Stimulated activated CD4-positive, alpha-beta T cell treated with anti-CD3 and anti-CD28 coated beads, Interleukin-15, amount 100 ng/mL, for 1 hour (primary cell): ENCODE measurements at places on chromosomes 6 and 20.

DNA sequence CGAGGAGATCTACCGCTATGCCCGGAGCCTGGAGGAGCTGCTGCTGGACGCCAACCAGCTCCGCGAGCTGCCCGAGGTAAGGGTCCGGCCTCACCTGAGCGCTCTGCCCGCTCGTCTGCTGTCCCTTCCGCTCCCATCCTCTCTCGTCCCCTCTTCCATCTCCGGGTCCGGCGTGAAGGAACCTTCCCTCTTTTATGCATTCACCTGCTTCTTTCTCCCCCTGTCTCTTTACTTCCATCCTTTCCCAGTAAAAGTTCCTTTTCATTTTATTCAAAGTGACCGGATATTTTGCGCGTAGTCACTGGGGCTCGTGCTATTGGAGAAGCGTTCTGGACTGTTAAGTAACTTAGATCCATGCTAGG, 516 bp downstream of the LRRC1 start:
- no peak for DNase-seq

GRCh38 chr6:37993596-37993995, 174.1 kb downstream of the ZFAND3 start:
- DNase-seq: no peak

- peak; percentile 30 for DNase-seq
Observed at GRCh38 chr6:36755435-36756348, 58.1 kb downstream of the RAB44 start.

- no peak for DNase-seq
Observed at GRCh38 chr6:111642463-111643158, 36.9 kb upstream of the TRAF3IP2 start.

GRCh38 chr6:112321941-112322424, 25.1 kb upstream of the RFPL4B start:
- DNase-seq: no peak

GRCh38 chr20:24828992-24829648, 119.9 kb upstream of the CST7 start:
- DNase-seq: no peak

DNA sequence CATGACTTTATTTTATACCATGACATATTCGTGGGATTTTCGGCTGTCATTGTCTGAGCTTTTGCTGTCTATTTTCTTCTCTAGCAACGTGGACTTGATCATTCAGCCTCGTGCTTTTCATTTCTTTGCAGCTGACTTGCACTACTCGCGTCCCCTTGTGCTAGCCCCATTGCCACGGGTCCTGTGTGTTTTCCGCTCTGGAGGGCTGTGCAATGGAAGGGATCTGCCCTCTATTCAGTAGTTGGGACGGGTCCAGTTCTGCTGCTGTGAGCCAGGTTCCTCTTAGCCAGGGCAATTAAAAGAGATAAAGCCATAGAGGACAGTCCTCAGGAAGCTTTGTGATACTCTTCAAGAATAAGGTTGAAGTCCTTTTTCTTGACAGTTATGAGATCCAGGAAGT, 17.6 kb downstream of the NEDD9 start:
- no peak for DNase-seq

DNA sequence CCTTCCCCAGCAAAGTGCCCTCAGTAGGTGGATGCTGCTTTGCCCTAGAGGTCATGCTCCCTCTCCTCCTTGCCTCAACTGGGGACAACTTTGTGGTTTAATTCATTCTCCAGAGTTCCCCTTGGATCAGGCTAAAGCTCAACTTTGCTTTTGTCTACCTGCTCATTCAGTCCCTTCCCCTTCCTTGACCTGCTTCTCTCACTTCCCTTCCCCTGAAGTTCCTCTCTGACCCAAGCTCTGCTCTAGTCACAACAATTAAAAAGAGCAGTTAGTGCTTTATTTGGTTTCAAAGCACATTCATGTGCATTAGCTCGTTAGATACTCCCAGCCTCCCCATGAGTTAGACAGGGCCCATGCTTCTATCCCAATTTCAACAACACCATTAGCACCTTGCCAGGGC, 71.3 kb downstream of the DZANK1 start:
- no peak for DNase-seq

- DNase-seq: no peak
Observed at GRCh38 chr6:118939683-118940082, 4.7 kb upstream of the MCM9 start.

DNA sequence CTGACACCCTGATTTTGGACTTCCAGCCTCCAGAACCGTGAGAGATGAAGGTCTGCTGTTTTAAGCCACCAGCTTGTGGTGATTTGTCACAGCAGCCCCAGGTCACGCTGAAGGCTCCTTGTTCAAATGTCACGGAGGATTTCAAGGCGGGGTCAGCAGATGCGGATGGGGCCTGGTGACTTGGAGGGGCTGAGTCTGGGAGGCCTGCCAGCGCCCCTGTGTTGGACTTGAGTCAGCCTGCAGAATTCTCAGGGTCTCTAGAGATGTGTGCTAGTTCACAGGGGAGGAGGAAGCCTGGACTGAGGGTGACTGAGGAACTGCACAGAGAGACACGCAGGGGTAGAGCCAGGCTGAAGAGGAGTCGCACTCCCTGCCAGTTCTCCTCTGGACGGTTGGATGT, 19.5 kb upstream of the TAF4 start:
- no peak for DNase-seq

GRCh38 chr20:49179368-49180277, 8.5 kb downstream of the STAU1 start:
- DNase-seq: no peak

DNA sequence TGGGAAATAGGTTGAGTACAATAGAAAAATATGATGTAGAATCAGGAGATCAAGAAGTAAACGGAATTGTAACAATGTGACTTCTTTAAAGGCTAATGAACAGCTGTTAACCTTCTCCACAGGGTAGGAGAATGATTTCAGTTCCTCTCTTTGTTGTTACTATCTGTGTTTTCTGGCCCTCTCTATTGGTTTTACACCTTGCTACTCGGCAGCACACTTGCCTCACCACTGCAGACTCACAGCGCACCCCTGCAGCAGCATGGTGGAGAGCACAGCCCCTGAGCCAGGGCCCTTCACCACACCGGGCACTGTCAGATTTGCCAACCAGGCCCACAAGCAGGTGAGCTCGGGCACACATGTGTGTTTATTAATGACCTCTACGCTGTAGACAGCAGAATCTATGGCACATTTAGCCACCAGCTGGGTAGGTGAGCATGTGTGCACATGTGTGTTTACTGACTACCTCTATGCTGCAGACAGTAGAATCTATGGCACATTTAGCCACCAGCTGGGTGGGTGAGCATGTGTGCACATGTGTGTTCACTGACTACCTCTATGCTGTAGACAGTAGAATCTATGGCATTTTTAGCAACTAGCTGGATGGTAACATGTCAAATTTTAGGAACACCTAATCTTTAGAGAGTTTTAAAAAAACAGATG, 16.8 kb downstream of the SFT2D1 start:
- no peak for DNase-seq

GRCh38 chr6:119052987-119053386, 25.5 kb downstream of the FAM184A start:
- no peak for DNase-seq

- DNase-seq: no peak
Observed at GRCh38 chr6:35973670-35974222, 50.7 kb downstream of the SLC26A8 start.

DNA sequence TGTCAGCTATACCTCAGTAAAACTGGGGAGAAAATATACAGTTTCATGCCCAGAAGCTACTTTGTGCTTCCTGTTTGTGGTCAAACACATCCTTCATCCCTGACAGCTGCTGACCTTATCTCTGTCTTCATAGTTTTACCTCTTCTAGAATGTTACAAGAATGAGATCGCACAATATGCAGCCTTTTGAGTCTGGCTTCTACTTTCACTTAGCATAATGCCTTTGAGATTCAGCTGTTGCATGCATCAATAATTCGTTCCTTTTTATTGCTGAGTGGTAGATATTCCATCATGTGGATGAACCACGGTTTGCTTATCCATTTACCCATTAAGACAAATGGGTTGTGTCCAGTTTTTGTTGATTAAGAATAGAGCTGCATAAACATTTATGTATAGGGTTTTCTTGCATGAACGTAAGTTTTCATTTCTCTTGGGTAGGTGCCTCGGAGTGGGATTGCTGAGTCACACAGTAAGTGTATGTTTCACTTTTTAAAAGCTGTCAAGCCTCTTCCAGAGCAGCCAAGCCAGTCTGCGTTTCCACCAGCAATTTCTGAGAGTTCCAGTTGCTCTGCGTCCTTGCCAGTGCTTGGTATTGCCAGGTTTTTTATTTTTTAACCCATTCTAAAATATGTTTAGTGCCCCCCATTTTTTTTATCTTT, 86.6 kb upstream of the PAX1 start:
- DNase-seq: no peak

- DNase-seq: no peak
Observed at GRCh38 chr20:6407163-6407562, 284.3 kb upstream of the FERMT1 start.

GRCh38 chr6:114362957-114363356, 20.1 kb upstream of the HS3ST5 start:
- no peak for DNase-seq
